Skin of body (tissue), 3 donors: ENCODE measurements at places on chromosomes 11 and 22. TPM values are rescaled to one million over a fixed set of nuclear protein-coding genes. Genes with fewer than 3 reads are reported as not detected.

DNA sequence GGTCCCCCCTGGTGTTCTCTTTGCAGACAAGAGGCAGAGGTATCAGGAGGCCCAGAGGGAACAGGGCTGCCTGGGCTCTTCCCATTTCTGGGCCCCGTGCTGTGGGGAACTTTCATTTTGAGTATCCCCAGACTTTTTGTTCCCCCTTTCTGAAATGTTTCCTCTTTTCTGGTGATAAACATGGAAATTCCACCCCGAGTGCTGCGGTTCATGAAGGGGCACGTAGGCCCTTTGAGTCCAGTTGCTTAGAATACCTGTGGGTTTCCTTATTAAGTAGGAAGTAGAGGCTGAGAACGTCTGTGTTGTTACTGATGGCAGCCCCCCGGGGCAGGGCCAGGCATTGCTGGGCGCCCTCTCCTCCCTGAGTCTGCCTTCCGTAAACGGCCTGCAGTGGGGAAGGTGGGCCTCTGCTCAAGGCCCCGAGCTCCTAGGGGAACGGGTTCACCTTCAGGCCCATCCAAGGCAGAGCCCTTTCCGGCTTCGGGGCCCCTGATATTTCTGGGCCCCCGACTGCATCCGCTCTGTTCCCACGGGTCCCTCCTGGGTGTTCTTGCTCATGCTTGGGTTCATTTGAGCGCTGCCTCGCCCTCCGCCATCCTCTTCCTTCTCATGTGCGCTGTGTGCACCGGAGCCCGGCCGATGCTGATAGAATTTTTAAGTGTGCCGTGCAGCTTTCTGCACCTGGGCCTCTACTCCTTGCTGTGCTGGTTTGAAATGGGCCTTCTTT lies 12.0 kb downstream of the TBC1D22A start:
- no peak for DNase-seq

- DNase-seq: no peak
Observed at GRCh38 chr22:27651486-27651885, 150.1 kb downstream of the MN1 start.

- DNase-seq: no peak
Observed at GRCh38 chr11:104968856-104969776, 742 bp upstream of the CASP4 start.

DNA sequence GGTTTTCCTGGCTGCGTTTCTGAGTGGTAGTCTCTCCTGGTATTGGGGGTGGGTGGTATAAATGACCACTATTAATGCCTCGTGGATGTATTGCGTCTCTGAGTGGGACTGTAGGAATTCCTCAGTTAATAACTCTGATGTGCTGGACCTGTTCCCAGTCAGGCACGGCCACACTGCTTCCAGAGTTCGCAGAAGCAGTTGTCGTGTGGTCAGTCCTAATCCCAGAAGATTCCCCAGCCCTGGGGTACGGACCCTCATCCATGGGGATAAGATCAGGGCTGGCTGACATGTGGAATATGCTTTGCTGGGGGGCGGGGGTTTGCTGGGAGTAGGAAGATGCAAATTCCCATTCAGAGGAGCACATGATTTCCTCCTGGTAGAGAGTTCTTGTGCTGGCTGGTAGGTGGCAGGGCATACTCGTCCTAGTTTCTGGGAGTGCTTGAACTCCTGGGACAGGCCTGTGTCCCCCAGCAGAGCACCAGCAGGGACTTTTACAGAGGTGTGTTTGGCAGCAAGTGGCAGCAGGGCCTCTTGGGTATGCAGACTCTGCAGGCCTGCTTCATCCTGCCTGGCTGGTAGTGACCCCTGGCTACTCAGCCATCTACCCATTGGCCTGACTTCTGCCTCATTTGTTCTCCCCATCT lies 157.4 kb downstream of the NAV2 start:
- DNase-seq: no peak

DNA sequence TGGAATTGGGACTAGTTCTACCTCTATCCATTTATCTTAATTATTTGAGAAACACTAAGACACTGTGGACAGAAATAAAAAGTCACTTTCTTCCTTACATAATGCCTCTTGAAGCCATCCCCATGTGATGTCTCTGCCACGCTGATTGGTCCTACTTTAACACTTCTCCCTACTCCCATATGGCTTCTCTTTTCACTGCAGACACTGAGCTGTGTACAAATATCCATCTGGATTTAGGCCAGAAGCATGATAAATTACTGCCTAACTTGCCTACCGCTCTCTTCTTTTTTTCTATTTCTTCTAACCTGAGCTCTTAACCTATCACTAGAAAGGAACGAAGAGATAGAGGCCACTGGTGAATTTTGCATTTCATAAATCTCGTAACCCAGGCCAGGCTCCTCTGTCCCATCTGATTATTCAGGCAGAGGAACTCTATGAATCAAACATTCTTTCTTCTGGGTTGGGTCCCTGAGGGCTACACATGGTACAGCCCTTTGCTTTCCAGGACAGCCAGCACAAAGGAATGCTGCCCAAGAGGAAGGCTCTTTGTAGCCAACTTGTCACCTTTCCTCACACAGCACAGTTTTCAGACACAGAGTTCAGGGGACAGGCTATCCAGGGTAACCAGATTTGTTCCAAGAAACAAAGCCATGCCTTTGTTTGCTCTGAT lies 878.5 kb upstream of the LRRC4C start:
- DNase-seq: no peak

- no peak for DNase-seq
Observed at GRCh38 chr11:120814531-120815318, 209.2 kb upstream of the TBCEL start.

DNA sequence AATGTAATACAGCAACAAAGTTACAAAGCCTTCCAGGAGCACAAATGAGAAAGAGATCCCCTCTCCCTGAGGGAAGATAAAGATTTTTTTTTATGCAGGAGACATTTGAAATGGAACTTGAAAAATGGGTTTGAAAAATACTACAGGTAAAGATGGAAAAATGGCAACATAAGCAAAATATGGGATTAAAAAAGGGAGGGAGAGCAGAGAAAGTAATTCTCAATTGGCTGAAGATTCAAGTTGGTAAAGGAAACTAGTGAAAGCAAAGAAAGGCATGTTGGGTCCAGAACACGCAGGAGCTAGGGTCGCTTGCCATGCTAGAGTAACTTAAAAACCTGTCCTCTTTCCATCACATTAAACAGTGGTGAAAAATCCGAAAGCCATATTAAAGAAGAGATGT lies 1.5 kb downstream of the ZW10 start:
- DNase-seq: no peak

DNA sequence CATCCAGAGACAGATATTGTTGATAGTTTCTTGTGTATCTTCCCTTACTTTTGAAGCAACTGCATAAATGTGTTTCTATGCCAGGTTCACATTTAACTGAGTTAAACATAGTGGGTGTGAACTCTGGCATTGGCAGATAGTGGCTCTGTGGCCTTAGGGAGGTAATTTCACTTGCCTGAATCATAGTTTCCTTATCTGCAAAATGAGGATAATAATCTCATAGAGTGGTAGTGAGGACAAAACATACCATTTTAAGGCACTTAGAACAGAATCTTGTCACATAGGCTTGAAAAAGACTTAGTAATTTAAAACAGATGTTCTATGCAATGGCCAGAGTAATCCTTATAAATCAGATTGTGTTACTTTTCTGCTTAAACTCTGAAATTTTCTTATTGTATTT lies 56.4 kb upstream of the SYN3 start:
- no peak for DNase-seq

Gene SLC37A2
- 10.3 TPM for total RNA-seq

Gene UPB1
- 0.39 TPM for total RNA-seq

Gene PELI3
- 5.0 TPM for total RNA-seq

Gene CHRM1
- 0.69 TPM for total RNA-seq

Gene GLYAT
- not detected for total RNA-seq
